ENCODE measurements at places on chromosomes 16 and 17.

DNA sequence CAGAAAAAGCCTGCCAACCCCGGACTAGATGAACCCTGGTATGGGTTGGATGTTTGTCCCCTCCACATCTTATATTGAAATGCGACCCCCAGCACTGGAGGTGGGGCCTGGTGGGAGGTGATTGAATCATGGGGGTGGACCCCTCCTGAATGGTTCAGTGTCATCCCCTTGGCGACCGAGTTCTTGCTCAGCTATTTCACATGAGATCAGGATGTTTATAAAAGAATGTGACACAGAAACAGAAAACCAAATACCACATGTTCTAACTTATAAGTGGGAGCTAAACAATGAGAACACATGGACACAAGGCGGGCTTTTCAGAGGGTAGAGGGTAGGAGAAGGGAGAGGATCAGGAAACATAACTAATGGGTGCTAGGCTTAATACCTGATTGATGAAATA, 576.0 kb upstream of the HSBP1 start:
- no peak for DNase-seq

- no peak for DNase-seq
These were observed 115.7 kb downstream of the TMEM114 start for GRCh38 chr16:8474587-8474986.

DNA sequence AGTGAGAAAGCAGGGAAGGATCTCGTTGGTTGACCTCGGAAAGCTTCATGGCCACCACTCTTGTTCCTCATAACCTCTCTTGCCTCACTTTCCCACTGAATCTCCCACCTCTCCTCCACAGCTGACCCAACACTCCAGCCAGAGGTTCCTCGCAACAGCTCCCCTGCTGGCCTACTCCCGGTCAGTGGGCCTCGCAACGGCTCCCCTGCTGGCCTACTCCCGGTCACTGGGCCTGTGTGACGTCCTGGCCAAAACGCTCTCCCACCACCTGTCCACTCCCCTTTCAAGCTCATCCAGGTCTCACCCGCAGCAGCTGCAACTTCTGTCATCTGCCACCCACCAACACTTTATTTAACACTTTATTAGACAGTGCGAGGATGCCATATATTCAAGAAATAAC, 149.1 kb downstream of the VPS53 start:
- DNase-seq: no peak

- DNase-seq: peak; percentile 93
These were observed 10.9 kb downstream of the SLC43A2 start for GRCh38 chr17:1617620-1618174.

DNA sequence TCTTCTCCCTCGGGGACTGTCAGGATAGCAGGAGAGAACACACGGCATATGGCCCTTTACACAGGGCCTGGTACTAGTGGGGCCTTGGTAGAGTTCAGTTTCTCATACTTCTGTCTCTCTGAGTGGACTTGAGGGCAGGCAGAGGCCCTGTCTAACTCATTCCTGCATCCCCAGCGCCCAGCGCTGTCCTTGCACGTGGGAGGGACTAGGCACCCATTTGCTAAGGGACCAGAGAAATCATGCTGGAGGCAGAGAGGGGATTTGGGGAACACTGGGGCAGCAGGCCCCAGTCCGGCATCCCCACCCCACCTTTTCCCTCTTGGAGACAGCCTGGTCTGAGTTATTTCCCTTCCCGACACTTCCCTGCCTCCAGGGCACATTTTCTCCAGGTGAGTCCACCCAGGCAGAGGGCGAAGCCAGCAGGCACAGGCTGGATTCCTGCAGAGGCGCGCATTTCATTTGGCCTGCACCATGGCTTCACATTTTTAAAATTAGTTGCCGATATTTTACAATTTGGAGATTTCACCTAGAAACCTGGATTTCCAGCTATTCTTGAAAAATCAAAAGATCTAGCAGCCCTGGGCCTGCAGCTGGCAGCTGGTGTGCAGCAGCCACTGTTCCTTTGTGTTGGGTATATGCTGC, 9.7 kb upstream of the NKD1 start:
- no peak for DNase-seq

Measured in HCT116 (cell line).